ENCODE measurements at places on chromosomes 5 and 9.
A peak's percentile ranks its signal among the peaks of the same experiment; 100 is the strongest.

GRCh38 chr5:158783382-158783781 lies 316.3 kb downstream of the EBF1 start:
- no peak for DNase-seq

DNA sequence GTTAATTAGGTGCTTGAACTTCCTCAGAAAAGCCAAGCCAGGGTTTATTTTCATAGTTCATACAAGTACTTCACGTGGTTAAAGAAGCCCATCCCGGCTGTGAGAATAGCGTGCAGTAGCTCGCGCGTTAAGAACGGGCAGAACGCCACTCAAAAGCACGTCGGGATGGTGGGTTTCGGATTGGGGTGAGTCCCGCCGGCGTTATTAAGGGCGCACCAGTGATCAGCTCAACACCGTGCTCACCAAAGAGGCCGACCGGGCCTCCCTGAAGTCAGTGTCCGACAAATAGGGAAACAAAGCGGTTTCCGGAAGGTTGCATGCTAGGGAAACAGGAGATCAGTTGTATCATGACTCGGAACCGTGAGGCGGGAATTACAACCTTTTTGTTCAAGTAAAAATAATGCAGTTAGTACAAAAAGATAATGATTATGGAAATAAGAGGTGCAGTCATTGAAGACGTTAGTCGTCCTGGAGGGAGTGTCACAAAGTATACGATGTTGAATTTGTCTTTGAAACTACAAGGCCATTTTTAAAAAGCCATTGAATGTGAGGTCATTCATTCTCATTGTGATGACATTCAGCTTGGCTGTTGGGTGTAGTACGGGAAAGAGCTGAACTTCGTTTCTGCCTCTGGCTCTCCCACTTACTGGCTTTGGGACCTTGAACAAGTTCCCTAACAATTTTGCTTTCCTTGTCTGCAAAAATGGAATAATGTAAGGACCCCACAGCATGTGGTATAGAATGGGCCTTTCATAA lies 992 bp downstream of the SETD9 start:
- DNase-seq = no peak

DNA sequence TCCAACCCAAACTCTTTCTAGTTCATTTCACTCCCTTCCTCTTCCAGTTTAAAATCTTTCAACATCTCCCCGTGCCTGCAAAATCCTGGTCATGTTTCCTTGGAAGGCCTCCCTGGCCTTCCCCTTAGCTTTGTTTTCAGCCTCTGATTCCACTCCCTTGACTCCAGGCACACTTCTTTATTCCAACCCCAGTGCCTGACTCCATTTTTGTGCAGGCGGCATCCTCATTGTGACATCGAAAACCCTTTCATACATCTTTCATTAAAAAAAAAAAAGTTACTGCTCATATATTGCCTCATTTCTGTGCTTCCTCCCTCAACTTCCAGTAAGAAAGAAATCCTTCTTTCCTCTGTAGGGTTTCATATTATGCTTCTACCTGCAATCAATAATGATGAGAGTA lies 7.1 kb upstream of the TNFSF8 start:
- DNase-seq = no peak

GRCh38 chr9:38035873-38036272 lies 33.2 kb downstream of the SHB start:
- no peak for DNase-seq

DNA sequence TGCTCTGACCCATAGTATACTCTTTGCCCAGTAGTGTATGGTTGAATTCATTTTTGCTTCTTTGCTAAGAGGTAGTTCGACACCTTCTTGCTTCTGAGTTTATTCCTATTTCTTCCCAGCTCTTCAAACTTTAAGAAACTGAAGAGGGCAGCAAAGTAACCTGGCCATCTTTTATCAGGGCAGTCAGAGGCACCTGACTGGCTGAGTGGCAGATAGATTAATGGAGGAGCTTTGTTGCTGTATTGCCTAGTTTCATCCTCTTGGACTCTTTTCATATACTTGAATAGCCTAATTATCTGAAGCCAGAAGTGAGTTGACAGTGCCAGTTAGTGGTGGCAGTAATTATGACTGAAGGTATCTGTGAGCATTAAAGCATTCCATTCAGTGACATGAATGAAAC lies 82.5 kb downstream of the UHRF2 start:
- DNase-seq = no peak

- DNase-seq = no peak
Observed at GRCh38 chr5:159100782-159101646, 1.3 kb upstream of the EBF1 start.

DNA sequence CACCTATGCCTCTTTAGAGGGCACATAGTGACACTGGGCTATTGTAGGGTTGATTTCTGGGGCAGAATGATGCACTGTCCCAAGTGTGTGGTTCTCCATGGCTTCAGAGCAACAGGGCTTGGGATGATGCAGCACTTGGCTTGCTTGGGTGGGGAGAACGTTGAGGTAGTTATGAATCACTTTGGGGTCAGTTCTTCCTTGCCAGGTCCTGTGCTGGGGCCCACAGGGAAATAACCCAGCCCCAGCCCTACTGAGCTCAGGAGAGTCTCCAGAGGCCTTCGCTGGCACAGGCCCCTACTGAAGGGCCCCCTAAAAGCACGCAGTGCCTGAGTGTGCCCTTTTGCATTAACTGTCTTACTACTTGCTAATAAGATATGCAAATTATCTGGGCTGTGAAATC lies 24.2 kb downstream of the JADE2 start:
- DNase-seq = no peak

GRCh38 chr9:77798140-77798539 lies 150.0 kb upstream of the GNA14 start:
- no peak for DNase-seq

GRCh38 chr5:130912088-130912487 lies 253.0 kb downstream of the HINT1 start:
- DNase-seq = no peak

DNA sequence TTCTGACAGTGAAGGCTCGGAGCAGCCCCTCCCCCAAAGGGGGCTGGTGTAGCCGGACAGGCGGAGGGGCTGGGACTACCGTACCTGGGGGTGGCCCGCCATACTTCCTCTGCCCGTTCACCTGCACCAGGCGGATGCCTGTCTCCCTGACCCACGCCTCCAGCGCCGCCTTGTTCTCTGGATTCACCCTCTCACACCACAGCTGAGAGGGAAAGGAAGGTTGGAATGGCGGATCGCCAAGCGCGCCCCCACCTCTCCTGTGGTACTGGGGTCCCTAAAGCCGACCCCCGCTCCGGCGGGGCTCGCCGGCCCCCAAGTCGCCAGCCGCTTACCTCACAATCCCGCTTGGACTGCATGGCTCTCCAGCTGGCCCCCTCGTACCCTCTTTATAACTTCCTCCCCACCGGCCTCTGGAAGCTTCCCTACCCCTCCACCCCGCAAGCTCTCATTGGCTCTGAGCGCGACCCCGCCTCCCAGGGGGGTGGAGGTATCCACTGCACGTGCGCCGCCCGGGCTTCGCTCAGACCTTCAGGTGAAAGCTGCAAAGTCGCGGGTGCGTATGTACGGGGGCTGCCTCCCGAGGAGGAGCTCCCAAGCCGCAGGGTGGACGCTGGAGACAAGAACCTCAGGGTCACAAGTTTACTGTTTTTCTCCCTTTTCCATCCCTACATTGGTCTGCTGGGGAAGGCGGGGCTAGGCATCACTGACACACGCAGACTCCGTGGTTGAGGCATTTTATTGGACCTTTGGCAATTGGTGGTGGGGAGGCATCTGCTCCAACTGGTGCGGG lies at the start of gene DND1:
Gene DND1, minus strand, starts transcription at position 390 of the 790 bp plus-strand sequence. Its CDS starts 34 bp downstream, at position 356.
- no peak for DNase-seq

- no peak for DNase-seq
Observed at GRCh38 chr9:92820964-92821363, 56.3 kb upstream of the BICD2 start.

DNA sequence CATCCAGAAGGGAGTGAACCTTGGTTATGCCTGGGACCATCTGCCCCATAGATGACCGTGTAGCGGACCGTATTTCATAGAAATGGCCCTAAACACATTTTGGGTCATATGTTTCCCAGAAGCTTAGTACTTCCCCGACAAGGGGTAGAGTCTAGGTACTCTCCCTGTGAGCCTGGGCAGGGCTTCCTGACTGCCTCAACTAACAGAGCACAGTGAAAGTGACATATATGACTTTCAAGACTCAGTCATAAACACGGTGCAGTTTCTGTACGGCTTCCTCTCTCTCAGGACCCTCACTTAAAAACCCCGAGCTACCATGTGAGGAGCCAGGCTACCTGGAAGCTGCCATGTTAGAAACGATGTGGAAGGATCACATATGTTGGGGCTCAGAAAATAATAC lies 20.9 kb downstream of the C9orf57 start:
- DNase-seq = no peak

DNA sequence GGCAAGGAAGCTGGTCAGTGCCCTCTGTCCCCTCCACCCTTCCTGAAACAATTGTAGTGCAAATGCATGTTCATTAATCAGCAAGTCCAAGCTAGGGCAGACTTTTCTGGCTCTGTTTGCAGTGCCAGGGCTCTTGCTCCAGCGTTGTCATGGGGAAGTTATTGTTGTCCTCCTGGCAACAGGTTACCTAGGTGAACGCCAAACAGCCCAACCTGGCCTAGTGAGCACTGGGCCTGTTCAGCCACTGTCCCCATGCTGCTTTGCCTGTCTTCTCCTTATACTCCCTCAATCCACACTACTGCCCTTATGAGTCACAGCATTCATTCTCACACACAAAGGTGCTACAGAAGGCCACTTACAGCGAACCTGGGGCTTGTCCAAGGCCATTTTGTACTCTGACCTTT lies 34.5 kb upstream of the GLIS3 start:
- DNase-seq = no peak

- DNase-seq = no peak
Observed at GRCh38 chr9:79574136-79574535, 2.4 kb downstream of the TLE4 start.

GRCh38 chr5:26245321-26245720 lies 793.1 kb downstream of the CDH9 start:
- DNase-seq = no peak

- DNase-seq = no peak
Observed at GRCh38 chr5:128774605-128775004, 190.7 kb upstream of the SLC27A6 start.

DNA sequence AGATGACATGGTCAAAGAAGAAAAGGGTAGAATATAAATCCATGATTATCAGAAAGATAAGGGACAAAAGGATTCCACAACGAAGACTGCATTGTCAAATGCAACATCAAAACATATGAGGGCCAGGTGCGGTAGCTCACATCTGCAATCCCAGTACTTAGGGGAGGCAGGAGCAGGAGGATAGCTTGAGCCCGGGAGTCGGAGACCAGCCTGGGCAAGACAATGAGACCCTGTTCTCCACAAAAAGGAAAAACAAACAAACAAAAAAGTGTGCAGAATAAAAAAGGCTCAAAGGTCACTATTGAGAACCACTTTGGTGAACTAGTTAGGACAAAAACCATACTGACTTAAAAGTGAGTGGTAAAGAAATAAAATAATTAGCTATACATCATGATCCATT lies 60.2 kb upstream of the NR5A1 start:
- DNase-seq = no peak

- no peak for DNase-seq
Observed at GRCh38 chr5:52757527-52757926, 30.2 kb upstream of the ITGA1 start.

DNA sequence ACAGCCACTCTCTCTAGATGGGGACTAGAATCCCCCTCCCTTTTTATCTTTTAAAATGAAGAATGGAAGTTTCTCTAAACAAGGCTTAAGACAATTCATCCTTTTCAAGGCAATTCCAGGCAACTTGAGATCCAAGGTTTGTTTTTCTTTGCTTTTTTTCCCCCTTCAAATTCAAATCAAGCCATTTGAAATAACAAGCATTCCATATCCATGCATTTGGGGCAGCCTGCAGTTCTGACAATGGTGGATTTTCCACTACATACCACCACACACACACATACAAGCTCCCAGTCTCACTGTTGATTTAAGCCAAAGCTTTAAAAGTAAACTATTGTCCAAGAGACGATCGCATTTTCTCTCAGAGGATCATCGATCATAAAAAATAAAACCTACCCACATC lies 424 bp downstream of the INSYN2B start:
- DNase-seq = no peak

- DNase-seq = peak; percentile 34
Observed at GRCh38 chr5:131640043-131640856, 5.2 kb upstream of the RAPGEF6 start.

GRCh38 chr5:58462623-58463230 lies 2.8 kb upstream of the PLK2 start:
- DNase-seq = no peak

GRCh38 chr5:148060309-148060708 lies 3.5 kb upstream of the SPINK5 start:
- DNase-seq = no peak

GRCh38 chr9:108186642-108187395 lies 669.0 kb downstream of the ACTL7B start:
- DNase-seq = no peak

DNA sequence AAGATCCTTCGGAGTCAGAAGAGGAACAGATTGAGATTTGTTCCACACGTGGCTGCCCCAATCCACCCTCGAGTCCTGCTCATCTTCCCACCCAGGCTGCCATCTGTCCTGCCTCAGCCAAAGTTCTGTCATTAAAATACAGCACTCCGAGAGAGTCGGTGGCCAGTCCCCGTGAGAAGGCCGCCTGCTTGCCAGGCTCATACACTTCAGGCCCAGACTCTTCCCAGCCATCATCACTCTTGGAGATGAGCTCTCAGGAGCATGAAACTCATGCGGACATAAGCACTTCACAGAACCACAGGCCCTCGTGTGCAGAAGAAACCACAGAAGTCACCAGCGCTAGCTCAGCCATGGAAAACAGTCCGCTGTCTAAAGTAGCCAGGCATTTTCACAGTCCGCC lies 85.9 kb downstream of the GOLPH3 start:
- DNase-seq = no peak

- DNase-seq = no peak
Observed at GRCh38 chr5:32597041-32597629, 11.8 kb downstream of the SUB1 start.

DNA sequence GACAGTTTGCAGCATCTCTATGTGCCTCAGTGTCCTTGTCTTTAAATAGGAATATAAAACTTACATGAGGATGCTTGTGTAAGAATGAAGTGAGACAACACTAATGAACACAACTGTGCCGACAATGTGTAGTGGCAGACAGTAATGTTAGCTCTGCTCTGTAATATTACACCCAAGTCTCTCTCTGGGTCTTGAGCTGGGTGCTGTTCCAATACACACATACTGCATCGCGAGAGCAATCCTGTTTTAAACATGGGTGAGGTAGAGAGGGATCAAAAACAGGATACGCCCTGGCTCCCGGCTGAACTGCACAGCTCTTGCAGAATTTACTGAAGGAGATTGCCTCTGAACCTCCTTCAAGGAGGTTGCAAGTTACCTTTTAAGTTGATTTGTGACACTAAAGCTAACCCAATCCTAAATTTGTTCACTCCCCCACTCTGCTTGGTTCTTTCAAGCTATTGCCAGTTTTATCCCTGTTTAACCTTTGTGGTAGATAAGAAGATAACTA lies 155.2 kb upstream of the ISL1 start:
- DNase-seq = no peak
